ENCODE measurements at places on chromosomes 6 and 20.

GRCh38 chr6:141925001-141925400 is 207.7 kb upstream of the GJE1 start:
- no peak for DNase-seq

GRCh38 chr20:37471741-37472235 is 49.3 kb upstream of the NNAT start:
- DNase-seq: no peak

DNA sequence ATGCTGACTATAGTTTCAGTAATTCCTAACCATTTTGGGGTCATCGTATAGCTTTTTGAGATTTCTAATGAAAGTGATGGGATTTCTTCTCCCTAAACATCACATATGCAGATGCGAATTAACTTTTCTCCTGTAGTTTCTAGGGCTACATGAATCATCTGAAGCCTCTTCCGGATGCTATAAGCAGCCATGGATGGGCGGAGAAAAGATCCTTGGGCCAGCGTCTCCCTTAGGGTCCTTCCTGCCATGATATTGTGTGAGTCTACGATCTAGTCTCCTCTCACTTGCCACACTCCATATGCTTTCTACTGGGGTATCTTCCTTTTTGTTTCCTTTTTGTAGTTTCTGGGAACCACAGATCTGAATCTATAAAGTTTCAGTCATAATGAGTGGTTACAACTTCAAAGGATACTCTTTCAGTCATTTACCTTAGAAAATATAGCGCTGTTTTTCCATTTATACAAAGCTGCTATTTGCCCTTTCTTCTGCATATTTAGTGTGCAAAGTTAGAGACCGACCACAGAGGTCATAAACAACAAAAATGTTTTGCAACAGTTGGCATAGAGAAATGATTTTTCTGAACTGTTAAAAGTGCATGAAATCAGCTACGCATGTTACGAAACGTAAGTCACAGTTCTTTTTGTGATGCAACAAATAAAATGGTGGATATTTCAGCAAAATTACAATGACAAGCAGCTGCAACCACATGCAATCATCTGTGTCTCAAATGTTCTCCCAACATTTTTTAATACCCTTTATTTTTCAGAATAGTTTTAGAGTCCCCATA is 396.2 kb upstream of the SLC35B3 start:
- no peak for DNase-seq

DNA sequence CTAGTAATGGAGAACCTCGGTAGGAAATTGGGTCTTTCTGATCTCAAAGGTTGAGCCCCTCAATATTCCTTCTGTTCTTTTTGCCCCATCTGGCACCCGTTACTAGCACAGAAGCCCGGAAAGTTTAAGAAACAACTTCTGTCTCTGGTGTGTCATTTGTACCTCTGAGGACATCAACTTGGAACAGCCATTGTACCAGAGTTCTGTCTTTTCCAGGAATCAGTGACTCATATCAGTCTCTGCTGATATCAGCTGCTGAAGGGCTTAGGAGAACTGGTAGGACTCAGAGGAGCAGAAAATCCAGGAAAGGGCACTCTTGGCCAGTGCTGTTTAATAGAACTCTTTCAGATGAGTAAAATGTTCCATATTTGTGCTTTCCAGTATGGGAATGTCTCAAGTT is 78.3 kb upstream of the CHD6 start:
- DNase-seq: no peak

GRCh38 chr6:115665310-115665709 is 395.4 kb downstream of the FRK start:
- DNase-seq: no peak

DNA sequence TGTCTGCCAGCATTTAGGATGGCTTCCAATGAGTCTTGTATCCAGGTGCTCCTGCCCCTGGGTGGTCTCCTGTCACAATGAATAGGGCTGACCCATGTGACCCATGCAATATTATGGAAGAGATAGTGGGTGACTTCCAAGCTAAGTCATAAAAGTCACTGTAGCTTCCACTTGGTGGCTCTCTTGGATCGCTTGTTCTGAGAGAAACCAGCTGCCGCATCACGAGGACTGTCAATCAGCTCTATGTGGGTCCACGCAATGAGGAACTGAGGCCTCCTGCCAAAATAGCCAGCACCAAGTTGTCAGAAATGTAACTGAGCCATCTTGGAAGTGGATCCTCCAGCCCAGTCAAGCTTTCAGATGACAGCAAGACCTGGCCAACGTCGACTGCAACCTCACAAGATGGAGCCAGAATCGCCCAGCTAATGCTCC is 14.9 kb upstream of the MATN4 start:
- DNase-seq: no peak

- DNase-seq: no peak
These were observed 5.2 kb downstream of the GTSF1L start for GRCh38 chr20:43721429-43722152.

DNA sequence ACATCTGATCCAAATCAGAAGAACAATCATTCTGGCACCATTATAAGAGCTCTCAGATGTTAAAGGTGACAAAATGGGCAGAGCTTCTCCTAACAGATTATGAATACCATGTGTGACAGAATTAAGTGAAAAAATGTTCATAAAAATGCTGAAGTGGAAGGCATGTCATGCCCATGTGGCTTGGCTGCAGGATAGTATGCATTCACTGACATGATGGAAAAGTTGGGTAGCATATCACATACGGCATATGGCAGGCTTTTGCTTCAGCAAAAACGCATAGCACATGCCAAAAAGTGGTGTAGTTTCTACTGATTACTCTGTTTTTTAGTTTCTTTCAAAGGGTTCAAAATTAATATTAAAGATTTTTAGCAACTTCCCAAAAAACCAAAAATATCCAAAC is 731.5 kb upstream of the EPHA7 start:
- no peak for DNase-seq

- no peak for DNase-seq
These were observed 9.3 kb upstream of the OGFRL1 start for GRCh38 chr6:71279321-71279720.

DNA sequence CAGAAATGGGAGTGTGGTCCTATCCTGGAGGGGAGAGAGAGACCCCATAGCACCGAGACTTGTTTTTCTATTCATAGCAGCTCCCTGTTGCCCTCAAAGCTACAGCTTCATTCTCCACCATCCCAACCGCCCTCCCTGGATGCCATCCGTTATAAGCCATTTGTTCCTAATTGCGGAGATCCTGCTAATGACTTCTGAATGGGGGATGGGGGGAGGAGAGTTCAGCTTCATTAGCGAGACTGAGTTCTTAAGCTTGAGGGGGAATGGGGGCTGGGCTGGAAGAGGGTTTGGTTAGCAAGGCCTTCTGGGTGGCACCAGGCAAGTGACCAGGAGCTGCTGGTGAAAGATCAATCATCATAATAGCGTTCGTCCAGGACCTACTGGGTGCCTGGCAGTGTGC is 27.1 kb downstream of the FOXP4 start:
- no peak for DNase-seq

DNA sequence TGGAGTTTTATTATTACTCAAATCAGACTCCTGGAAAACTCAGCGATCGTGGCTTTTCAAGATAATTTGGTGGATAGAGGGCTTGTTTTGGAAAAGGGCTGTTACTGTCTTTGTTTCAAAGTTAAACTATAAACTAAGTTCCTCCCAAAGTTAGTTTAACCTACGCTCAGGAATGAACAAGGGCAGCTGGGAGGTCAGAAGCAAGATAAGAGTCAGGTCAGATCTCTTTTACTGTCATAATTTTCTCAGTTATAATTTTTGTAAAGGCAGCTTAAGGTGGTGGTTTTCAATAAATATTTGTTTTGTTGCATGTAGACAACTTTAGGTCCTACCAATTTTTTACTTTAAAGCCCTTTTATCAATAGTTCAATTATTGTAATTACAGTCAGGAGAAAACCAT is 9.2 kb upstream of the GABRR2 start:
- DNase-seq: no peak

GRCh38 chr20:62191781-62192559 is 9.1 kb downstream of the MTG2 start:
- DNase-seq: peak; percentile 21

DNA sequence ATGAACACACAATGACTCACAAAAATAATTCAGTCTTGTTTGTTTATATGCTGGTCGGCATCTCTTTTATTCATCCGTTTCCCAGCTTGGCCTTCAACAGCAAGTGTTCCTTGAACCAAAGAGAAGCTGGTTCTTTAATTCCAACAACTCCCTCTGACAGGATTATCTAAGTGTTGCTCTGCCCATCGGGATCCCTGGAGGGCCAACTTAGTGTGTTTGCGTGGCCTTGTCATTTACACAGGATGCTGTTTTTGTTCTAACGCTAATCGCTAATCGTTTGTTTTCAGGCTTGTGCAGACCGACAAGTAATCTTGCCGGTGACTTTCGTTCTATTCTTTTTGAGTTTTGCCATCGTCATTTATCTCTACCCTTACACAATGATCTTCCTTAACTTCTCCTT is 267.4 kb upstream of the EXOC2 start:
- no peak for DNase-seq

GRCh38 chr20:9068841-9069663 is at the start of gene PLCB4:
Gene PLCB4, plus strand, starts transcription at chr20:9069087. Its CDS starts 238,728 bp downstream, at chr20:9307815.
- DNase-seq: peak; percentile 83

- no peak for DNase-seq
These were observed 9.9 kb downstream of the RAB32 start for GRCh38 chr6:146553377-146554135.

DNA sequence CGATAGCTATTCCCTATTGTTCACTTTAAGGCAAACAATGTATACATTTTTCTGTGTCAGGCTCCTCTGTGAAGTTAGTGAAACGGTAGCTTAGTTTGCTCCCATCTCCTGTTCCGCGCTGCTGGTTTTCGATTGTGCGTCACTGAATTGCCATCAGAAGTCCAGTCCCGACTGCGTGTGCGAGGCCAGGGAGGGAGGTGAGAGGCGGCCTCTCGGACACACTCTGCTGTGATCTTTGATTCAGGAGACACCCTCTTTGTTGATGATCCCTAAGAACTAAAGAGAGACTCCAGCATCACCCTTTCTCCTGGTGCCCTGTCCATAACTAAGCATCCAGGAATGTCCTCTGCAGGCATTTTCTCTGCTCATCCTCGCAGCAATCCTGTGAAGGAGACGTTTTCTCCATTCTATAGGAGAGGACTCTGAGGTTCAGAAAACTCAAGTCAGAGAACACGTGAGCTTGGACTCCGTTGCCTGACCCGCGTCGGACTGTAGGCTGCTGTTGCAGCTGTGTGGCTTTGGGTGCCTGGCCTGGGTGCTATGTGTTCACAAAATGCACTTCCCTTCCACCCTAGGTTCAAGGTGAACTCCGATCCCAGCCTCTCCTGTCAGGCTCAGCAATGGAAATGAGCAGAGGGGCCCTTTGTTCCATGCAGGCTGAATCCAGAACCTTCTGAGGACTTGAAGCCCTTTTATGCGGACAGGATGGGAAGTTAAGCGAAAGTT is 24.1 kb upstream of the UNC93A start:
- DNase-seq: no peak

GRCh38 chr6:24692848-24693592 is 25.9 kb downstream of the C6orf62 start:
- no peak for DNase-seq

GRCh38 chr20:61662968-61663331 is 402.7 kb downstream of the TAF4 start:
- DNase-seq: no peak

GRCh38 chr6:39333644-39334438 is 11.3 kb upstream of the KCNK16 start:
- no peak for DNase-seq

DNA sequence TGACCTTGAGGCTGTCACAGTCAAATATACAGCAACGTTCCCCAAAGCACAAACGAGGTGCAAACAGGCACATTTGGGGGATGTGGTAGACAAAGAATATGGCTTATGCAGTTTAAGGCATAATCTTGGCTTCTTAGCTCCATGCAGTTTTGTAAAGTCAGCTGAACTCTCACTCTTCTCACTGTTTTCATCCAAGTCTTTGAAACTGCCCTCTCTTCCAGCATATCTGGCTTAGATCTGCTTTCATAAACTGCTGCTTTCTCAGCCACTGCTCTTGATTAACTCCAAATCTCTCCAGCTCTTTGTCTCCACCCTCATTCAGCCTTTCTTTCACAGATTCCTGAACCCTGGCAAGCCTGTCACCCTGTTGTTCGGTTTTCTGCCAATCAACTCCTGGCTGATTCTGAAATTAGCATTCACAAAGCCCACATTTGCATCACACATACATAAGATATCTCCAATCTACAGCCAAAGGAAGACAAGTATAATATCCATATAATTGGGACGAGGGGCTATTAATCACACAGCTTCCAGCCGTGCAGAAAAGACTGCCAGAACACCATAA is 301.1 kb upstream of the RNF217 start:
- DNase-seq: no peak

DNA sequence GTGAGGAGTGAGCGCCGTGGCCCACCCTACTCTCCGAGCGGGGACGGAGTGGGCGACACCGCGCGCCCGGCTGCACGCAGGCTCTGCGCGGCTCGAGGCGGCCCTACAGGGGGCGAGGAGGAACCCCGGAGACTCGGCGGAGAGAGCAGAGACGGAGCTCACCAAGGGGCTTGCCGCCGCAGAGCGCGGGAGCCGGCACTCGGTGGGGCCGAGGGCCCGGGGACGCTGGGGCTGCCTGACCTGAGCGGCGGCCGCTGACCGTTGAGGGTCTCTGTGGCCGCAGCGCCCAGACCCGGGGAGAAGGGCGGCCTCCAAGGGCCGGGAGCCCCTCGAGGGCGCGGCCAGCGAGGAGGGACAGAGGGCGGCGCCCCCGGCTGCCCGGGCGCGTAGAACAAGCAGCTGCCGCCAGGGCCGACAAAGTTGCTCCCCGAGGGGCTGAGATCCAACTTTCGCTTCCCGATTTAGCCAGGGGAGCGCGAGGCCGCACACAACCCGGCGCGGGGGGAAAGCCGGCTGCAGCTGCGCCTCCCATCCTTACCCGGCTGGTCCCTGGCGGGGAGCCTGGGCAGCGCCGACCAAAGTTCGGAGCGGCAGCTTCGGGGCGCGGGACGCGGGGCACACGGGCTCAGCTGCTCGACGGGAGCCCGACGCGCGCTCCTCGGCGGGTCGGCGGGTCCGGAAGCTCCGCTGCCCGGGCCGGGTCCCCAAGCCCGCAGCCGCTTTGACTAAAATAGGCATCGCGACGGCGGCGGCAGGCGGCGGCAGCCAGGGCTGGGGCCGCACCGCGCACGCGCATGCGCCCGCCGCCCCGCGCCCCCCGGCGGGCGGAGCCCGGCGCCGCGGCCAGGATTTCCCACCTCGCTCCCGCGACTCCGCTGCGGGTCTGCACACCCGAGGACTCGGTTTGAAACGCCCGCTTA is 43.1 kb downstream of the POPDC3 start:
- DNase-seq: peak; percentile 55

- no peak for DNase-seq
These were observed 626.6 kb upstream of the CITED2 start for GRCh38 chr6:140001005-140001404.

GRCh38 chr6:3355358-3356055 is 96.8 kb downstream of the PSMG4 start:
- DNase-seq: peak; percentile 67

GRCh38 chr20:41369673-41370072 is 3.1 kb upstream of the EMILIN3 start:
- DNase-seq: no peak

- DNase-seq: no peak
These were observed 61.4 kb downstream of the TXLNB start for GRCh38 chr6:139230391-139230840.

GRCh38 chr20:20926222-20926905 is 179.8 kb downstream of the LINC00237 start:
- DNase-seq: no peak
